Suprapubic skin (tissue), 4 donors: ENCODE measurements at places on chromosomes 3 and 15. TPM values are rescaled to one million over a fixed set of nuclear protein-coding genes. Genes with fewer than 3 reads are reported as not detected.

DNA sequence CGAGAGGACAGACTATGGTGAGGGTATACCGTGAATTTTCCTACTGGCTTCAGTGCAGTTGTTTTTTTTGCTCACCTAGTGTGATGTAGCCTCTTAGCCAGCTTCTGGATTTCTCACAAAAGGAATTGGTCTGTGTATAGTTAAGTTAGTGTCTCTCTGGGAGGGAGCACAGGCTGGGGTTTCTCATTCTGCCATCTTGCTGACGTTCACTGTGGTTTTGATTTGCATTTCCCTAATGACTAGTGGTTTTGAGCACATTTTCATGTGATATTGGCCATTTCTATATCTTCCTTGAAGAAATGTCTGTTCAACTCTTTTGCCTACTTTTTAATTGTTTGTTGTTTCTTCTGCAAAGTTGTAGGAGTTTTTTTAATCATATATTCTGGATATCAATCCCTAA is 2.2 kb upstream of the CD86 start:
- DNase-seq: no peak

DNA sequence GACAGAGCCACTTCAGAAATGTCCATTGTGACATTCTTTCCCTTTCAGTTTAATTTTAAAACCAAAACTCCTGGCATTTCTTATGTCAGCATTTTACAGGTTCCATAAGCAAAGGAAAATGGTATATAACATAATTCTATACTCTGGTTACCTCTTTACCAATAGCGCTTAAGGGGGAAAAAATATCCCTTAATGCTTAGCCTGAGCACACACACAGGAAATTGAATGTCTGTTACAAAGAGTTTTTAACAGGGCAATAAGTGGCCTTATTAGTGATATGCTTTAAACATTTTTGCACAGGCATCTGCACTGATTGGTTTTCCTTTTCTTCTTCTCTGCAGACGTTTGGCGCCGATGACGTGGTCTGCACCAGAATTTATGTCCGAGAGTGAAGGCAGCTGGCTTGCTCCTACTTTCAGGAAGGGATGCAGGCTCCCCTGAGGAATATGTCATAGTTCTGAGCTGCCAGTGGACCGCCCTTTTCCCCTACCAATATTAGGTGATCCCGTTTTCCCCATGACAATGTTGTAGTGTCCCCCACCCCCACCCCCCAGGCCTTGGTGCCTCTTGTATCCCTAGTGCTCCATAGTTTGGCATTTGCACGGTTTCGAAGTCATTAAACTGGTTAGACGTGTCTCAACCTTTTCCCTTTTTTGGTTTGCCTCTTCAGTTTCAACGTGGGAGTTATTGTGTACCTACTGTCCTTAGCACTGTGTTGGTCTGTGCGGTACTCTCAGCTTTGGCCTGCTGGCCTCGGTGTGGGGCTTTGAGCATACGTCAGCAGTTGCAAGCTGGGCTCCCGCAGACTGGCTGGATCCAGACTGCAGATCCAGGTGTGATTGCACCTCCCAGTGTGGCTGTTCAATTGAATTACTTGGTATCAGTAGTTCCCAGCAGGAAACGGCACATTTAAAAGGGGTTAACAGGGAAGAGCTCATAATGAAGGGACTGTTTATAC is 7.7 kb downstream of the CRABP1 start:
- no peak for DNase-seq

DNA sequence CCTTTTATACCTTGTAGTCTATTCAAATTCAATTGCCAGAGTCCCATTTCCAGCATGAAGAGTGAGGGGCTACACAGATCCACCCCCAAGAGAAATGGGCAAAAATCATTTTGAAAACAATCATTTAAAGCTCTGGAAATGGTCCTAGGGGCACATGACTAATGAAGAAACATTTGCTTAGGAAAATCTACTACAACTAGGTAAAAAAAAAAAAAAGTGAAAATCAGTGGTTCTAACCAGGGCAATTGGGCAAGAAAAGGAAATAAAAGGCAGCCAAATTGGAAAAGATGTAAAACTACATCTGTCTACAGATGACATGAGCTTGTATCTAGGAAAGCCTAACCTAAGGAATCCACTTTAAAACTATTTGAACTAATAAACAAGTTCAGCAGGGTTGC is 9.4 kb downstream of the IMPG2 start:
- DNase-seq: no peak

GRCh38 chr3:35785234-35785888 is 146.0 kb downstream of the ARPP21 start:
- DNase-seq: no peak

DNA sequence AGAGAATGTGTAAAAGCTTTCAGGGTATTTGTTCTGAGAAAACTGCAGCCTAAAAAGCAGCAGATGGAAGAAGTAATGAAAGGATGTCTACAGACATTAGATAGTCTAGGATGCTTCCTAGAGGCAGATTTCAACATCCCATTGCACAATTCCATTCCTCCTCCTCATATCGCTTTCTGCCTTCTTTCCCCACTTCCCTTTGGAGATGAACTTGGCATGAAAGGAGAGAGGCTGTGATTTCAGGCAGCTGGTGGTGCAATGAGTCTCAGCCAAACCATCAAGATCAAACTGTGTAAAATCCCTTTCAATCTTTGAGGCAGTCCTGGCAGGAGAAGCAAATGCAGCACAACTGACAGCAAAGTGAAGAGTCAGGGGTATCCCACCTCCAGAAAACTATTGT is 438.7 kb upstream of the KCNMB2 start:
- DNase-seq: no peak

DNA sequence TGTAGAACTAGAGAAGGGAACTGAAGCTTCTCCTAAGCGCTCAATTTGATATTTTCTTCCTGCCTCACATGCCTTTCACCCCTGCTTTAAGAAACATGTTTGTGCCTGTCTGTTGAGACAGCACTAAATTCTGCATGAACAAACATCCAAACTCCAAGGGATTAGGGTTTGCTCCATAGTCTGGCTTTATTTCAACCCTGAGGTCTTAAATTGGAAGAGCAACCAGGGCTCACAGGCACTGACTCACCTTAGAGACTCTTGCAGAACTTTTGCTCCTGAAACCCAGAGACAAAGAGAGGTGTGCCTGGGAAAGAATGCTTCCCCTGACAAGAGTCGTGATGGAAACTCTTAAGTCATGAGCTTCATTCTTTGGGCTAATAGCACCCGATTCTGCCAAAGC is 393.9 kb upstream of the MCTP2 start:
- no peak for DNase-seq

- DNase-seq: peak; percentile 68
These were observed 38.0 kb downstream of the PRICKLE2 start for GRCh38 chr3:64187065-64187959.

DNA sequence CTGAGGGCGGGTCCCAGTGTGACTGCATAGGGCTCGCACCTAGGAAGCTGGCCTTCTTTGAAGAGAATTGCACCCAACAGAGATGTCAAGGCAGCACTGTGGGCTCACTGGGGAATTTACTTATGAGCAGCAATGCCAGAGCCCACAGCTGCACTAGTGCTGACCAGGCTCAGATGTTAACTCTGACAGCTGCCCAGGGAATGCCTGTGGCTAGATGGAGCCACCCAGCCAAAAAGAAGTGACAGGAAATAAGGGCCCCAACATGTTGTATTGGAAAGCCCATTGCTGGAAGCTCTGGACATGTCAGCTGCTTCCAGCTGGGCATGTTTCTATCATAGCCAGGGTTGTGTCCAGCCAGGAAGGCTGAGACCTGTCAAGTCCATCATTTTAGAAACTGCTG is 90.9 kb upstream of the ZNF280D start:
- DNase-seq: no peak

DNA sequence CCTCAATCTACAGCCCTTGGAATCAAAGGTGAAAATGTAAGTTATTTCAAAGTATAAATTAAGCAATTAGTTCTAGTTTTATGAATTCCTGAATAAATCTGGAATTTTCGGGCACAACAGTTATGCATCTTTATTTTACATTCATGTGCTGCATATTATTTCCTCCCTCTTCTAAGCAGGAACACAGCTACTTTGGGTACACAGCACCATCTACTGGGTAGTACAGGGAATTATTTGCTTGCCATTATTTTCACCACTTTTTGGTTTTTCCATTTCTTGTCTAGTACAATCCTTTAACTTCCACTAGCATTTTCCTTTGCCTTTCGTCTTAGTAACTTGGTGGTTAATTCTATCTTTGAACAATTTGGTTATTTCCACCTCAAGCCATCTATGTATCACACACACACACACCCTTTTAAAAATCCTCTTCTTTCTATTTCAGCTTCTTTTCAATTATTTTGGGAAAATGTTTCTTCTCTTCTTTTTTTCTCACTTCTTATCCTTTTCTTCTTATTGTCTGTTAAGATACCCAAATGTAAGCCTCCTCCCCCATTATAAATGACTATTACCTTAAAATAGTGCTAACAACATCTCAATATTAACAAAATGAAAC is 451.0 kb downstream of the MFSD1 start:
- no peak for DNase-seq

DNA sequence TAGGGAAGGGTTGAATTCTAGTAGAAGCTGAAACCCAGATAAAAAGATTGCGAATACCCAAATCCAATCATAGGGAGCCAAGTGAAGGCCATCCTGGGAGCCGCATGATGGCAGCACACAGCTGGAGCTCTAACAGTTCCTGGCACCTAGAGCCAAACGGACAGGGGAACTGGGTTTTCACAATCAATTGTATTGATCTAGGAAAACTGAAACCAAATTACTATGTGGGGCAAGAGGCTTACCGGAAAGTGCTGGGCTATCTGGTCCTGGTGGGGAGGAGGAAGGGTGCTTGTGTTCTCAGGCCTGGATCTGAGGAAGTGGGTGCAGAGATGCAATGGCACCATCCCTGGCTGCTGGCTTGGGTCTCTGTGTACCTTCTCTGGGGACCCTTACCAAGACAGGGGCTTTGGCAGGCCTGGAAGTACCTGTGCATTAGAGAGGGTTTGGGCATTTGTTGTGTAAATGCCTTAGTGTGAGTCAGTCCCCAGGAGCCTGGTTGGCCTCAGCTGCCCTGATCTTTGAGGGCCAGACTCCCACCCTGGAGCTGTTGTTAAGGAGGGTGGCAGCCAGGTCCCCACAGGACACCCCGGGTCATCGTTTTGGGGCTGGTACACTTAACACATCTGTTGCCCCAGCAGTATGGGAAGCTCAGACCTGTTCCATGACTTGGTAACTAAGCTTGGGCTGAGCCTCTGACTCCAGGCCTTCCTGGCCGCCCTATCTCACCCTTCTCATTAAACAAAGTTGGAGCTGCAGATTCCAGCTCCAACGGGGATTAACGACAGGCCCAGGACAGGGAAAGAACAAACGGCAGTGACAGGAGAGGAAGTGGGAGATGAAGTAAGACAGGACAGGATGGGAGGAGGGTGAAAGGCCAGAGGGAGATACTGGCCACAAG is 8.9 kb upstream of the FURIN start:
- no peak for DNase-seq

DNA sequence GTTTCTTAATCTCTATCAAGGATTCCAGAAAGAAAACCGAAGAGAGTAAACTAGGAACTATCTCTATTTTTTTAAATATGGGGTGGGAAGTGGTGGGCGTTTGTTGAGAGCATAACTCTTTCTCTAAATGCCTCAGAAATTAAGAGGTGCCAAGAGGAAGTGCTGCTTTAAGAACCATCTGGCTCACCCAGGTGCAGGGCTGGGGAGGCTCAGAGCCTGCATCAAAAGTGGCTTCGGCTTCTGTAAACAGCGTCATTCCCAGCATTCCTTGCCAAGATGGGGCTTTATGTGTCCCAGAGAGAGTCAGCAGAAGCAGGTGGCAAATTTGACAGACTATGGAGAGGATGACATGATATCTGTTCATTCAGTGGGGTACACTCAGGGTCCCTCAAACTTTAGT is 123.3 kb upstream of the BFSP2 start:
- no peak for DNase-seq

DNA sequence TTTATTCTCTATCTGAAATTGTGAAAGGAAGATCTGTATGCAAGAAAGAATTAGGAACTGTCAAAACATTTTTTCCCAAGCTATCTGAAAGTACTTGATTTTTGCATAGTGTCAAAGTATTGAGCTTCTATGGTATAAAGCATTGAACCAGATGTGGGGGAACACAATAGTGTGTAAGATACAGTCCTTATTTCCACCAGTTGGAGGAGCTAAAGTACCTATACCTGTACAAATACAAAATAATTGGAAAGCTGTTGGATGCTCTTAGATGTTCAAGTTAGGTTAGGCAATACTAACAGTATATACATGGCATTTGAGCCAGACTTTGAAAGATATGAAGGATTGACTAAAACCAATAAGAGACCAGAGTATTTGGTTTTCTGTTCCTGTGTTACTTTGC is 148.4 kb downstream of the B3GALNT1 start:
- DNase-seq: no peak

GRCh38 chr15:91790836-91791235 is 62.7 kb upstream of the SLCO3A1 start:
- DNase-seq: no peak

- no peak for DNase-seq
These were observed 150.0 kb downstream of the MEIS2 start for GRCh38 chr15:36950371-36950770.

DNA sequence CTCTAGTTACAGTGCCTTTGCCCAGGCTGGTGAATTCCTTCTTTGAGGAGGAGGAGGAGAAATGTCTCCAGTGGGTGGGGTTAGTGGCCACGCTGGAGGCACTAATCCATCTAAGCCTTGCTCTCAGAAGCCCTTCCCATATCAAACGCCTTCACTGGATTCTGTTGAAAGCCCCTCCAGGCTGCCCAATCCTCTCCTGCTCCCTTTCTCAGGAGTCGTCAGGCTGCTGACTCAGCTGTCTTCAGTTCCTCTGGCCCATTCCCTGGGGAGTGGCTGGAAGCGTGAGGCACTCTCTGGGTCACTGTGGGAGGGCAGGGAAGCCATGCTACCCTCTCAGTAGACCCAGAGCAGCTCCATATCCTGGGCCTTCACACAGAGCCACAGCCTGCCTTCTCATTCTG is 2.7 kb downstream of the AP2M1 start:
- DNase-seq: no peak

DPPA4 gene
- not detected for total RNA-seq

CSPG4 gene
- 12.8 TPM for total RNA-seq

NEK11 gene
- 4.2 TPM for total RNA-seq

AP4E1 gene
- 12.7 TPM for total RNA-seq

RETNLB gene
- not detected for total RNA-seq

DCLK3 gene
- total RNA-seq: 0.64 TPM

ADAMTS17 gene
- 7.6 TPM for total RNA-seq

TRPM1 gene
- 5.1 TPM for total RNA-seq

IL5RA gene
- total RNA-seq: not detected
